ENCODE measurements at places on chromosomes 4 and X. TPM values are rescaled to one million over a fixed set of nuclear protein-coding genes. Genes with fewer than 3 reads are reported as not detected.

- no peak for DNase-seq
Observed at GRCh38 chr4:182886768-182887167, 30.4 kb downstream of the DCTD start.

- no peak for DNase-seq
Observed at GRCh38 chrX:153669901-153670731, 3.5 kb downstream of the PNCK start.

DNA sequence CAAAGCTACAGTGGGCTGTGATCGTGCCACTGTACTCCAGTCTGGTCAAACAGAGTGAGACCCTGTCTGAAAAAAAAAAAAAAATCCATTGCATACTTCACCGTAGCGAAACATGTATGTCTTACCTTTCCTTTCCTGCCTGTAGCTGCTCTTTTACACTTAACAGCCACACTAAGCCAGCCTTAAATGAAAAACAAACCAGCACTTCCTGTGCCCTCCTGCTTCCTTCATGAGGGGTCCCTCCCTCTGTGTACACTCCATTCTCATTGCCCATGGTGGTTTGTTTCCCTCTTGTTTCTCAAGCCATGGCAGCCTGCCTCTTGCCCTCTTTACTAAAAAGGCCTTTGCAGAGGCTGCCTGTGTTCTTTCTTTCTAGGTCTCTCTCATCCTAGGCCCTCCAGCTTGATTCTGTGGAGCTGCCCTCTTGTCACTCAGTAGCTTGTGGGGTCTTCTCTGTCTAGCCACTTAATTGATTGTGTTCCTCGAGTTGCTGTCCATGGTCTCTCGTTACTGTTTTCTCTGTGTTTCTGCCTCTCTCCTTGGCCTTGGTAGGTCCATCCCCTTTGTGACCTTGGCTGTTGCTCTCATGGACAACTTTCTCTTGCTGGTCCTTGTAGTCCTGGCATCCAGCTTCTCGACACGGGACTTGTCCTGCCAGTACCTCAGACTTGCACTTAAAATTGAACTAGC is 52.1 kb upstream of the MSANTD1 start:
- DNase-seq, result no peak

DNA sequence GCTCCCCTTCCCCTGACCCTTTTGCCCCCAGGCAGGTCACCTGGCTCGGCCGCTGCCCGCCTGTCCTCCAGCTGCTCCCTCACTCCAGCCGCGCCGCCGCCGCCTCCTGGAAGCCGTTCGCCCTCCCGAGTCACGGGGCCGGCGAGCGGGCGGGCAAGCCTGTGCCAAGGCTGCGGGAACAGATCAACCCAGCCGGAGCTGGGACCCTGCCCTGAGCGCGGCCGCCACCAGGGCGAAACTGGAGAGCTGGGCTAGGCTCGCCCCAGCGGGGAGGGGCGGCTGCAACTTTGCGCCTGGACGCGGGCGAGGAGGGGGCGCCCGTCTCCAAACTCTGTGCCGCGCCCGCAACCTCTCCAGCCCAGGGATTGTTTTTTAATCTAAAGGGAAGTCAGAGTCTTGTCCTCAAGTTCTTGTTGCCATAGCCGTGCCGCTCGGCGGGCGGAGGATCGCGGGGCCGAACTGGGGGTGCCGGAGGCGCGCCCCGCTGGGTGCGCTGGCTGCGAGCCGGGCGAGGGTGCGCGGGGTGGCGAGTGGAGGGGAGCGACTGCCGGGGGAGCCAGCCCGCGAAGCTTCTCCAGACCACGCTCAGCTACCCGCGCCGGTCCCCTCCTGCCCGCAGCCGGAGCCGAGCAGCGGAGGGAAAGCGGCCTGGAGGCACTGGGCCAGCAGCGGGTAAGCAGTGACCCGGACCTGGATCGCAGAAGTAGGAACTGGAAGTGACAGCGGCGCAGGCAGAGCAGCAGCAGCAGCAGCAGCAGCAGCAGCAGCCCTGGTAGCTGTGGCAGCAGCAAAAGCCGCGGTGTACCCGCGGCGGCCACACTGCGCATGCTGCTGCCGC is 13.4 kb downstream of the ARHGEF6 start:
- DNase-seq, result peak; percentile 74

GRCh38 chrX:69285881-69286564 is 120.8 kb upstream of the PJA1 start:
- DNase-seq, result peak; percentile 94

GLRA3 gene
- total RNA-seq, result not detected

RTL9 gene
- 0.34 TPM for total RNA-seq

Data from lung (tissue), 17 donors.